ENCODE measurements at places on chromosomes 7 and 10.
A peak's percentile ranks its signal among the peaks of the same experiment; 100 is the strongest.

DNA sequence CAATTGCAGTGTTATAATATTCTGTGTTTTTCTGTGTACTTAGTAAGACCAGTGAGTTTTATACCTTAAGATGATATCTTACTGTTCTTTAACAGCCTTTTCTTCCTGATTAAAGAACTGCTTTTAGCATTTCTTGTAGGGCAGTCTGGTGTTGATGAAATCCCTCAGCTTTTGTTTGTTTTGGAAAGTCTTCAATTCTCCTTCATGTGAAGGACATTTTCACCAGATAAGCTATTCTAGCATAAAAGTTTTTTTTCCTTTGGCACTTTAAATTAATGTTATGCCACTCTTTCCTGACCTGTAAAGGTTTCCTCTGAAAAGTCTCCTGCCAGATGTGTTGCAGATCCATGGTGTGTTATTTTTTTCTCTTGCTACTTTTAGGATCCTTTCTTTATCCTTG lies 1059.8 kb downstream of the LRMDA start:
- no peak for DNase-seq

GRCh38 chr7:24587853-24588252 lies 14.6 kb downstream of the PALS2 start:
- peak; percentile 9 for DNase-seq

DNA sequence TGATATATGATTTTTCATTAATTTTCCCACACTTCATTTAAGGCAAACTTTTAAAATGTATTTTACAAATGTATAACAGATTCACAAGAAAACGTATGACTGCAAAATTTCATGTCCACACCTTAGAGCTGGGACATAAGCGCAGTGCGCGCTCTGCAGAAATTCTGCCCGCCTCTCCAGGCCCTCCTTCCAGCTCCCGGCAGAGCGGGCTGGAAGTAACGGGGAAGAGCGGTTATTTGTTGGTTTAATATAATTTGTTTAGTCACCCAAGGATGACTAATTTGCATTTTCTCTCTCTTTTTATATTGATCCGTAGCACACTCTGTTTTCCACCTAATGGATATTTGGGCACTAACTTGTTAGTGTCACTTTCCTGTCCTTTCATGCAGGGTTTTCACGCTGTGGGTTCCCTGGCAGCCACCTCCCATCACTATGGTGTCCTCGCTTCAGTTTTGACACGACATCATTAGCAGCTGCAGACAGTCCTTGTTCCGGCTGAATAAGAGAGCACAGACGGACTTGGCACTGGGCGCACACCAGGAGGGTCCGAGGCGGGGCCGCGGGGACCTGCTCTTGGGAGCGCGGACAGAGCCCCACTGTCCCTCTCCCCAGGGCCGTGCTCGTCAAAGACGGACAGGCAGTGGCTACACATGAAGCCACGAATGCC lies 129.2 kb upstream of the SEC61G start:
- no peak for DNase-seq

DNA sequence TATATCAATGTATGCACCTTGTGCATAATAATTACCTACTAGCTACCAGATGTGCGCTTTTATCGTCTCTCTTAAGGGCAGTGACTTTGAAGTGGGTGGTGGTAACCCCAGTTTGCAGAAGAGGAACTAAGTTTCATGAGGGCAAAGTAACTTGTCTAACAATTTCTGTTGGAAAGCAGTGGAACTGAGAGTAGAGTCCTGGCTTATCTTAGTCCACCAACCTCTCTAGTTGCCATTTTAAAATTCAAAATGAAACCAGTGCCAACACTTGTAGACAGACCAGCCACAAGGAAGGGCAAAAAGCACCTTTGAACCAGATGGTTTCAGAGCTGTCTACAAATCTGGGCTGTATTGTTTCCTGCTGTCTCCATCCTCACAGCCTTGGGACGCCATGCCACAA lies 32.0 kb upstream of the RBM20 start:
- DNase-seq = no peak

GRCh38 chr10:94315024-94315451 lies 47.7 kb downstream of the NOC3L start:
- DNase-seq = no peak

DNA sequence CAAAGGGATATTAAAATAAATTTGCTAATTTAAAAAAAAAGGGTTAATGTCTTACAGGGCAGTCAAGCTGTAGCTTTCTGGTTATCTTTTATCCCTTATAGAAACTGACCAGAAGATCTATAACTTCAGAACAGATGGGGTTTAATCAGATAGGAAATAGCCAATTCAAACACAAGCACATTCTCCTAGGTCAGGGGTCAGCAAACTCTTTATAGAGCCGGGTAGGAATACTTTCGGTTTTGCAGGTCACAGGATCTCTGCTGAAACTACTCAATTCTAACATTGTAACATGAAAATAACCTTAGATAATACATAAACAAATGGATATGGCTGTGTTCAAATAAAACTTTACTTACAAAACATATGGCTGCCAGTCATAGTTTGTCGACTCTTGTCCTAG lies 479.8 kb downstream of the ADRA2A start:
- no peak for DNase-seq

- DNase-seq = no peak
Measured at GRCh38 chr10:100930368-100930767, 17.6 kb downstream of the SLF2 start.

GRCh38 chr7:115721293-115722217 lies 309.0 kb downstream of the TFEC start:
- no peak for DNase-seq

- no peak for DNase-seq
Measured at GRCh38 chr10:69929575-69929974, 123.1 kb upstream of the MACROH2A2 start.

DNA sequence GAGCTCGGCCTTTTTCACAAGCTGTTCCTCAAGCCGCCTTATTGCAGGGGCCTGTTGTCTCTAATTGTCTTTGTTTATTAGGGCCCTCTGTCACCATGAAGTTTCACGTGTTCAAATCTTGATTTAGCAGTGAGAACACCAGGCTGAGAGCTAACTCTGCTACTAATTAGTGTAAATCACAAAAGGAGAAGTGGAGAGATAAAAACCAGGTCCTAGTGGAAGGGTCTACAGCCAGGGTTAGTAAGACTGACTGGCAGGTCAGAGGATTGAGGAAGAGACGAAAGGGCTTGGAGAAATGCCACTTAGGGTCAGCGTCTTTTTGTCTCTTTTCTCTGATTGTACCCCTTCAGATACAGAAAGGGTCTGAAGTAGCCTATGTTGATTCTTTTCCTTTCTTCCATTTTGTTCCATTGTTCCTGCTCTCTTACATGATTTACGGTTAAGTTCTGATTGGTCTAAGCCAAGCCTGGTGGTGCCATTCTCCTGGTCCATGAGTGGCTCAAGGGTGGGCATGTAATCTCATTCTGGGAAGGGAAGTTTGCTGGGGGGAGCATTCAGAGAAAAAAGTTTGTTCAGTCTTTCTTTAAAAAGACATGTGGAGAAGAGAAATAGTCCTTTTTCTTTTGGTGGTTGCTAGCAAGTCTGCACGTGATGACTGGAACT lies 21.3 kb downstream of the SSMEM1 start:
- no peak for DNase-seq

DNA sequence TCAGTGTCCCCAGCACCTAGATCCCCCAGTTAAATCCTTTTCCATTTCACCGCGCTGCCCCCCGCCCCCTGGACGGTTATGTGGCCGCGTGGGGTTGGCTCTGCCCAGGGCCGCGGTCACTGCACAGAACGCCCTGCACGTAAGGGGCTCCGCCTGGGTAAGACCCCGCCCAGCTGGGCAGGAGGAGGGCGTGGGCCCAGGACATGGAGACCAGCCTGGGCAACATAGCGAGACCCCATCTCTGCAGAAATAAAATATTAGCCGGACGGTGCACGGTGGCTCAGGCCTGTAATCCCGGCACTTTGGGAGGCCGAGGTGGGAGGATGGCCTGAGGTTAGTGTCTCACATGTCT lies 650 bp upstream of the ZFAND2A start:
- no peak for DNase-seq

Measured in T-helper 2 cell treated with Interferon-gamma antibody and Interleukin-4, amounts not matched to agents 5 μg/mL and 100 μg/mL, for 36 hours (primary cell).